T-helper 17 cell (primary cell): ENCODE measurements at places on chromosomes 2 and 18. TPM values are rescaled to one million over a fixed set of nuclear protein-coding genes. Genes with fewer than 3 reads are reported as not detected.
A peak's percentile ranks its signal among the peaks of the same experiment; 100 is the strongest.

The SLC9A2 gene
- not detected for total RNA-seq

The SKOR2 gene
- not detected for total RNA-seq

The PTMA gene
- 1,256 TPM for total RNA-seq

The TRIM43 gene
- not detected for total RNA-seq

The HOXD1 gene
- total RNA-seq: not detected

The SERPINB3 gene
- not detected for total RNA-seq

The CCDC68 gene
- not detected for total RNA-seq

The LYPD6 gene
- not detected for total RNA-seq

The STARD7 gene
- 59.2 TPM for total RNA-seq

The SPATA3 gene
- total RNA-seq: not detected

The IL1RN gene
- 1.2 TPM for total RNA-seq

DNA sequence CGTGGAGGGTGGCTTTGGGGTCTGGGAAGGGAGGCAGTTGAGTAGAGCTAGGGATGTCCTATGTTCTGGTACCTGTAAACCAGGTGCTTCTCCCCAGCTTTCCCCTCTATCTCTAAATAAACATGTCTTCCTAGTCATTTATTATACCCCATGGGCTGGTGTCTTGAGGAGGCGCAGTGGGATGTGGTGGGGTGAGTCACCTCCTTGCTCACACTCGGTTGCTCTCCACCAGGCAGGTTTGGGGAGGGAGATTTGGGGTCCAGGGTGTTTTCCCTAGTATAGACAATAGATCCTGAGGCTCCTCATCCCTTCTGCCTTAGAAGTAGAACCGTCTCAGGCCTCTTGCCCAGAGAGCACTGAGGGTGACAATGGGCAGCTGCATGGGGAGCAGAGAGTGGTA lies 5.1 kb downstream of the PSD4 start:
- H3K27me3 ChIP-seq: no peaks in the 10 kb centered on the region
- DNase-seq: no peak
- peaks cover 65% of the 10 kb centered on the region for H3K4me1 ChIP-seq
- H3K27ac ChIP-seq: peak overlapping the region; percentile 95

DNA sequence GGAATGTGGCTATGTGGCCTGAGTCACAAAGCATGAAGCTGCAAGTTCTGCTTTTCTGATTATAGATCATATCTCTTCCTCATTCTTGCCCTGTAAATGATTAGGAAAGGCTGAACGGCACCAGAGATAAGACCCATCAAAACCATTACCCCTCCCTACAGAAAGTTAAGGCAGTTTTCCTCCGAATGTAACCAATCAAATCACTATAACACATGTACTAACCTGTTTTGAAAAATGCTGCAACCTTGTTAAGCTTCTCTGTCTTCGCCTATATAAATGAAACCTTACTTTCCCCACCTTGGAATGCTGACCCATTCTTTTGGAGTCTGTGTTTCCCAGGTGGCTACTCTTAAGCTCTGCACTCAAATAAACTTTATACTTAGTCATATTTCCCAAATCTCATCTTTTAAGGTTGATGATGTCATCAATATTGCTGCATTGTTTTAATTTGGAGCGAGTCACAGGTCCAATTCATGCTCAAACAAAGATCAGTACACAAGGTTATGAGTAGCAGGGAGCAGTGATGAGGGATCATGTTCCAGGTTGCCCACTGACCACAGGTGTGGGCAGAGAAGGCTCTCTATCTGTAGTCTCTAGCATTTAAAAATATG lies 662.3 kb downstream of the IRS1 start:
- no peaks in the 10 kb centered on the region for H3K36me3 ChIP-seq
- no peak overlapping the region for H3K27ac ChIP-seq
- DNase-seq: no peak

DNA sequence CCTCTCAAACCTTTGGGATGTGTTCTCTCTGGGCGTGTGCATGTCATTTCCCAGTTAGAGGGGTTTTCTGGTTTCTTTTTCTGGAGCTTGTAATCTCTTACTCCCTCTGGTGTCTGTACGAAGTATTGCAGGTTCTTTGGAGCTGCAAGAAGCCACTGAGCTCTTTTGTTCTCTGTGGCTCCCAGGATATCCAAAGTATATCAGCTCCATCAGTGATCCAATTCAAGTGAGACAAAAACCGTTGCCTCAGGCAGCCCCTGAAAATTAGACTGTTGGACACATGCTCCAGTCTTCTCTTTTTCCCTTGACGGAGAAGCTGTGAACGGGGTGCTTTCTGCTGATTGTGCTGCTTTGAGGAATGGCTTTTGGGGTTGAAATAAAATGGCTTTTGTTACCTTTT lies 59.0 kb upstream of the LDLRAD4 start:
- DNase-seq: no peak
- peaks cover 12% of the 10 kb centered on the region for H3K27me3 ChIP-seq
- no peaks in the 10 kb centered on the region for H3K36me3 ChIP-seq

GRCh38 chr18:35564795-35565453 lies 16.6 kb upstream of the GALNT1 start:
- no peak for DNase-seq
- no peaks in the 10 kb centered on the region for H3K36me3 ChIP-seq
- H3K4me3 ChIP-seq: no peak overlapping the region
- no peak overlapping the region for H3K27ac ChIP-seq

DNA sequence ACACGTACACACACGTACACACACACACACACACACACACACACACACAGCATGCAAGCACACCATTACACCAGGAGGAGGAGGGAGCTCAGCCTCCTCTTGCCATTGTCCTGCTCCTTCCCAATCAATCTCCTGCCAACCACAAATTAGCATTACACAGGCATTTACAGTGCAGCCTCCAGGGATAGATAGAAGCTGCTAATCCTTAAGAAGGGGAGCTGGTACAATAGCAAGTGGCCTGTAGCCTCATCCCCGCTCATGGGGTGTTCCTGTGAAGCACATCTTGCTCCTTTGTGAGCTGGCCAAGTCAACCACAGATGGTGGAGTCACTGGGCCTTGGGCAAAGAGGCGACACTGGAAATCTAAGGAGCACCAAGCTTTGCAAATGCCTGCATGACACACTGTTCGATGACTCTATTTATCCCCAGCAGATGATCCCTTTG lies 110.3 kb upstream of the PKDCC start:
- peaks cover 20% of the 10 kb centered on the region for H3K27me3 ChIP-seq
- H3K4me3 ChIP-seq: no peak overlapping the region
- no peak for DNase-seq
- H3K36me3 ChIP-seq: peaks cover 2% of the 10 kb centered on the region

- peaks cover 12% of the 10 kb centered on the region for H3K4me1 ChIP-seq
- no peak overlapping the region for H3K27ac ChIP-seq
Measured at GRCh38 chr2:102278720-102279390, 32.5 kb upstream of the IL1RL1 start.

GRCh38 chr2:64263315-64263714 lies 119.1 kb upstream of the PELI1 start:
- H3K4me1 ChIP-seq: peaks cover 12% of the 10 kb centered on the region
- no peak for DNase-seq
- no peak overlapping the region for H3K4me3 ChIP-seq

DNA sequence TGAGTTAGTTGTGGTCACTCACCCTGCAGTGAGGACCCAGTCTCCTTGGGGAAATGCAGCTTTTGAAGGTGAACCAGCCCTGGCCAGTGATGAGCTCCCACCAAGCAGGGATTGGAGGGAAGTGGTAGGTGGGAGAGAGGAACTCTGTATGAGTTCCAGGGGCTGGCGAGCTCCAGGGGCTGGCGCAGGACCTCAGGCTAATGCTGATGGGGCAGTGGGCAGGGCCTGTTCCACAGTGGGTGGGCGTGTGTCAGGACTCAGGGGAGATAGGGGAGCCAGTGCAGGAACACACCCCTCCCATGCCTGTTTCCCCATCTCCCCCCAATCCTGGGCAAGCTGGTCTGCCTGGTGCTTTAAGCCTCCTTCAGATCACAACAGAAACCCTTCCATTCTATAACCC lies 208.4 kb downstream of the DYSF start:
- DNase-seq: no peak
- no peak overlapping the region for H3K27ac ChIP-seq
- no peaks in the 10 kb centered on the region for H3K4me1 ChIP-seq
- H3K27me3 ChIP-seq: peaks cover 3% of the 10 kb centered on the region
- H3K4me3 ChIP-seq: no peak overlapping the region

DNA sequence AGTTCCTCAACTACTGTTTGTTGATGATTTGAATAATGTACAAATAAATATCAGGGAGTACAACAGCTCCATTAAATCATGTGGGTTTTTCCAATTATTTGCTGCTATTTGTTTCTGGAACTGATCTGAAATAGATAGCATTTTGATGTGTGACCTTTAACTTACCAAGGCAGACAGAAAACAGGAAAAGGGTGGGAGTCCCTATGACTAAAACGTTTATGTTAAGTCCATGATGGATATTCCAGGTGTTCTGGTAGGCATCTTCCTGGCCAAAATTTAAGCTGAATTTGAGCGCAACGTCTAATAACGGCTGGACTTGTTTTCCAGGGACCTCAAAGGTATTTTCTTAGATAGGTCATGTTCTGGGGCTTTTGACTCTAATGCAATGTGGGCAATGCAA lies 41.6 kb downstream of the WIPF1 start:
- no peak overlapping the region for H3K4me3 ChIP-seq
- DNase-seq: no peak
- H3K27ac ChIP-seq: peak overlapping the region; percentile 92

GRCh38 chr2:237161189-237161588 lies 75.5 kb downstream of the COPS8 start:
- no peak for DNase-seq
- peaks cover 9% of the 10 kb centered on the region for H3K4me1 ChIP-seq
- H3K4me3 ChIP-seq: no peak overlapping the region
- no peak overlapping the region for H3K27ac ChIP-seq
- H3K36me3 ChIP-seq: peaks cover 8% of the 10 kb centered on the region

- H3K27ac ChIP-seq: no peak overlapping the region
Measured at GRCh38 chr2:240551288-240551687, 6.5 kb downstream of the ANKMY1 start.
